ENCODE measurements at places on chromosomes 13 and 19.

DNA sequence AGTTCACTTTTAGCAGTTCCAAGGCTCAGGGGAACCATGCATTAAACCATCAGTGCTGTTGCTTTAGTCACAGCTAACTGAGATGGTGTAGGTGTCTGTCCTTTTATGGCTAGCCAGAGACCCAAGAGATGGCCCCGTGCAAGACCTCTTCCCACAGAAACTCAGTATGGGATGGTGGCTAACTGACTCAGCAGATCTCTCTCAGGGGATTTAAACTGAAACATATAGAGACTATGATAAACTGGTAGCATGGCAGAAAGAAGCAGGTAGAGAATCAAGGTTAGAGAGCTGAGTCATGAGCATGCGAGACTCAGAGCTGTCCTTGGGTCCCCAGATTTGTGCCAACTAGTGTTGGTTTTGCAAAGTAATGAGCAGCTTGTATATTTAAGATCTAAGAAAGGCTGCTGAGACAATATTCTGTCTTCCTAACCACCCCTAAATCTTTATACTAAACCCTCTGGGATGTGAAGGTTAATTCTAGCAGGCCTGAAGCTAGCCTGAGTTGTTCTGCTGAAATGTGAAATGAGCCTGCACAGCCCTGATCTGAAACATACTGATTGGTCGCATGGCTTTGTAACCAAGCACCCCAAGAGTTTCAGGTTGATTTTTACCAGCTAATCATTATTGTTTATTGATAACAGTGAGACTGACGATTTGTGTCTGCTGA, 6.5 kb upstream of the SCEL start:
- no peak for DNase-seq

DNA sequence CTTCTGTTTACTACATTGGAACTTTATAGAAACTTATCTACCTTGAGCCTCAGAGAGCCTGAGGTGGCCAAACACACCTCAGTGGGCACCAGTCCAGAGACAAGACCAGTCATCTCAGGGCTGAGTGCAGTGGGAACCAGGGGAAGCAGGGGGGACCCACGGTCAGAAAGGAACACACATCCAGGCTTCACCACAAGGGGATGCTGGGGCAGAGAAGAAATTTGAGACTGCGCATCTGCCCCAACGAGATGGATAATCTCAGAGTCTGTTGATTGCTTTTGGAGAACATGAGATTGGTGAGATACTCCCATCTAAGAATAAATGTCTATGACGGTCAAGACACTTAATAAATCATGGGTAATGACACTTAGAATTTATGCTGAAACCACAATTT, 98.7 kb downstream of the DOCK9 start:
- no peak for DNase-seq

DNA sequence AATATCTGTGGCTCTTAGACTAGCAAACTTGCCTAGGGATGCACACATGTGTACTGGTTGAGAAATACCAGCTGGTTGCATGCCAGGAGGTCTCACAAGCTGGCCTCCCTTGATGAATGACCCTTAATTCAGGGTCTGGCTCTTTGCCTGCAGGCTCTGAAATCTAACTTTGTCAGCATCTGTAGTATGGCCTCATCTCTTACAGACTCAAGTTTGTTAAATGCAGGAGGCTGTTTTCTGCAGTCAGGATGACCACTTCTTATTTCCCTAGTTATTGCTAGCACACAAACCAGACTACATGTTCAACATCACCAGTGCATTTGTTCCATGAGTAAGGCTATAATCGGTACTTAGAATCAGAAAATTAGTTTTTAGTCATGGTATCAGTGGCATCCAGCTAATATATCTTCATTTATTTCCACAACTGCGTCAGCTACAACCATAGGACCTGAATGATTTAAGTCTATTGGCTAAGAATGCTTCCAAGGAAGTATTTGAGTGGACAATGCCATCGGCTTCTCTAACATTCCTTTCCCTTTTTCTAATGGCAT, 23.3 kb upstream of the POSTN start:
- no peak for DNase-seq

DNA sequence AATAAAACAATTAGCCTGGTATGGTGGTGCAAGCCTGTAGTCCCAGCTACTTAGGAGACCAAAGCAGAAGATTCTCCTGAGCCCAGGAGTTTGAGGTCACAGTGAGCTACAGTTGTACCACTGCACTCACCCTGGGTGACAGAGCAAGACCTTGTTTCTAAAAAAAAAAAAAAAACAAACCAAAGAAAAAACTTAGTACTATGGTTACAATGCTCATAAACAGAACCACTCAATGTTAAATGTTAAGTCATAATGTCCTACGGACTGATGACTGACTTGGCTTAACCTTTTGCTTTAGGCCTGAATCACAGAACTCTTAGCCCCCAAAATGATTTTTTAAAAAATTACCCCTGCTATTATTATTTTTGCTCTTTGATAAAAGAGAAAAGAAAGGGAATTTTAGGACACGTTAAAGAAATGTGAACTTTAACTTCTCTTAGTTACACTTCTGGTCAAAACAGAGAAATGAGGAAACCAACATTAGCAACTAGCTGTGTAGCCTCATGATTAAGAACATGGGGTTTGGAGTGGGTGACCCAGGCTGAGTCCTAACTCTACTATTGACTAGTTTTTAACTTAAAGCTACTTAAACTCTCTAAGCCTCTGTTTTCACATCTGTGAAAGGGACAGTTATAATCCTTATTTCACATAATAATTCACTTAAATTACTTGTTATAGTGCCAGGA, 13.7 kb upstream of the ELF1 start:
- no peak for DNase-seq

DNA sequence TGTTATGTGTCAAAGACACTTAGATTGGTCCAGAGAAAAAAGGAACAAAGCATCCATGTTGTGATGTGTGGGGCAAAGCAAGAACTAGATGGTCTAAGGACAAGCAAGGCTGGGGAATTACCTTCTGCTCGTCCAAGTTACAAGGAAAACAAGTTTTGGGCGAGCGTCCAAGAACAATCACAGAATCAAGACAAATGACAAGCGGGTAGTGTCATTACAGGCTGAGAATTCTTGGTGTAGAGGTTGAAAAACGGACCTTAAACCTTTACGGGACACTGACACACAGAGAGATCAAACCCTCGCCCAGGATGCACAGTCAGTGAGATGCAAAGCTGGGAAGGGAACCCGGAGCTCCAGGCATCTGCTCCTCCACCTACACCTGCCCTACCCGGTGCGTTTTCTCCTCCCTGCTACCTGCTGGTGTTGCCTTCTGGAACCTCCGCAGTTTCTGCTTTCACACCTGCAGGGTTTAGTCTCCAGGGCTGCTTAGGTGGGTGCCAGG, 515 bp upstream of the ZNF324B start:
- DNase-seq: no peak

- no peak for DNase-seq
Measured at GRCh38 chr13:111286162-111286561, 34.3 kb upstream of the TEX29 start.

DNA sequence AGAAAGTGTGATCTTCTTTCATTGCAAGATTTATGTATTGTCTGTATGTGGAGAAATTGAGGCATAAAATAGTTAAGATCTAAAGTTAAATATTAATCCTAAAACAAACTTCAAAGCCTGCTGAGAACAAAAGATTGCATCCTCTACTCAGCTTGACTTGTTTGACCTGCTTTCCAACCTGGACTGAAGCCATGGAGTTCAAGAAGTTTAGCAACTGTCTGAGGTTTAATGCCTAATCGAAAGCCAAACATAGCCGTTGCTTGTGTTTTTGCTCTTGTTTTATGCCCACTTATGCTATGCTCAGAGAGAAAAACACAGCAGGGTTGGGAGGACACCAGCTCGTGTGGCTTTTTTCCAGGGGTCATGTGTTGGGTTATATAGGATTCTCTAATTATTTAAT, 135.6 kb downstream of the NUFIP1 start:
- DNase-seq: no peak

GRCh38 chr13:112231451-112232083, 144.6 kb upstream of the SPACA7 start:
- no peak for DNase-seq

GRCh38 chr13:32811297-32811800, 204.9 kb upstream of the KL start:
- no peak for DNase-seq

DNA sequence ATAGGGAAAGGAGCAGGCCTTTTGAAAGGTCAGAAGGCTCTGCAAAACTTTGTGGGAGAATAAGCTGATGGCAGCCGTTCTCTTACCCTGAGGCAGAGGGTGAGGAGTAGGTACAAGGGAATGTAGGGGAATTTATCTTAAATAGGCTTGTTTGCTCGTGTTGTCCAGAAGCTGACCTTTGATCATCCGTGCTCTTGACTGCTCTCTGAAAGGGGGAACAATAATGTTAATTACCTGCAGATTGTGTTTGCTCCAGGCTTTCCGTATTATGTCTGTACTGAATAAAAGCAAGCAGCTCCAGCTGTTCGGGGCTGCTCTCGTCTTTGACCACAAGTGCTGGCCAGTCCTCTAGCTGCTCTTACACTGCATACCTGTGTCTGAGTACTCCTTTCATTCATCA, 116.3 kb downstream of the ZNF429 start:
- no peak for DNase-seq

DNA sequence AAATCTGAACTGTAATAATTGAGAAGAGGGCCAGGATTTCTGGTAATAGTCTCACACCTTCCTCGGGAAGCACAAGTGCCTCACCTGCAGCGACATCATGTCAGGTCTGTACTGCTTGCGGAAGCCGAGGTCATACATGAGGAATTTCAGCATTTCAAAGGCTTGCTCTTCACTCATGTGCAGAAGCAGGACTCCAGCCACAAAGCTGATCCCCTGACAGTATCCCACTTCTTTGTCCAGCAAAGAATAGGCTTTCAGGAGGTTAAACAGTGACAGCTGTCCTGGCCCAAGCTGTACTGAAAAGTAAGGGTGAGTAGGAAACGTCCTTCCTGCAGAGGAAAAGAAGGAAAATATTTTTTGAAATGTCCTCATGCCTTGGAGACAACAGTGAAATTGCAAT, 182.7 kb downstream of the TBC1D4 start:
- no peak for DNase-seq

GRCh38 chr13:24228852-24229458, 68.4 kb downstream of the SPATA13 start:
- DNase-seq: no peak

GRCh38 chr13:113202912-113203311, 5.6 kb downstream of the PCID2 start:
- no peak for DNase-seq

GRCh38 chr13:99911069-99911964, 60.2 kb downstream of the ZIC5 start:
- DNase-seq: no peak

GRCh38 chr19:18304208-18304457, 18.7 kb downstream of the LSM4 start:
- no peak for DNase-seq

GRCh38 chr19:10952809-10953208, 8.0 kb upstream of the SMARCA4 start:
- no peak for DNase-seq

GRCh38 chr19:1362387-1363257, 21.1 kb upstream of the NDUFS7 start:
- no peak for DNase-seq

DNA sequence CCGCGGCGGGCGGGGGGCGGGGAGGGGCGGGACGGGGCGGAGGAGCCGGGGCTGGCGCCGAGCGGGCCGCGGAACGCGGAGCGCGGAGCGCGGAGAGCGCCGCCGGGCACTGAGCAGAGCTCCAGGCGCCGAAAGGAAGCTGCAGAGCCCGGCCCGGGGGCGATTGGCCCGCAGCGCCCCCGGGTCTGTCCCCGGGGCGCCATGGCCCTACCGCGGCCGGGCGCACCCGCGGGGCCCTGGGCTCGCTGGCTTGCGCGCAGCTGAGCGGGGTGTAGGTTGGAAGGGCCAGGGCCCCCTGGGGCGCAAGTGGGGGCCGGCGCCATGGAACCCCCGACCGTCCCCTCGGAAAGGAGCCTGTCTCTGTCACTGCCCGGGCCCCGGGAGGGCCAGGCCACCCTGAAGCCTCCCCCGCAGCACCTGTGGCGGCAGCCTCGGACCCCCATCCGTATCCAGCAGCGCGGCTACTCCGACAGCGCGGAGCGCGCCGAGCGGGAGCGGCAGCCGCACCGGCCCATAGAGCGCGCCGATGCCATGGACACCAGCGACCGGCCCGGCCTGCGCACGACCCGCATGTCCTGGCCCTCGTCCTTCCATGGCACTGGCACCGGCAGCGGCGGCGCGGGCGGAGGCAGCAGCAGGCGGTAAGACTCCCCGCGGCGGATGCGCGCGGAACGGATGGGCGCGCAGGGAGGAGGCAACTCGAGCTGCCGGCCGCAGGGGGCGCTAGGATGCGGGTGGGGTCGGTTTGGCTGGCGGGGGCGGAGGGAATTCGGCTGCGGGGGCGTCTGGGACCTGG, at the start of gene PDE4A:
Gene PDE4A (plus strand): TSS at position 95 of the 796 bp plus-strand sequence. CDS start 227 bp downstream, at position 322.
- no peak for DNase-seq

DNA sequence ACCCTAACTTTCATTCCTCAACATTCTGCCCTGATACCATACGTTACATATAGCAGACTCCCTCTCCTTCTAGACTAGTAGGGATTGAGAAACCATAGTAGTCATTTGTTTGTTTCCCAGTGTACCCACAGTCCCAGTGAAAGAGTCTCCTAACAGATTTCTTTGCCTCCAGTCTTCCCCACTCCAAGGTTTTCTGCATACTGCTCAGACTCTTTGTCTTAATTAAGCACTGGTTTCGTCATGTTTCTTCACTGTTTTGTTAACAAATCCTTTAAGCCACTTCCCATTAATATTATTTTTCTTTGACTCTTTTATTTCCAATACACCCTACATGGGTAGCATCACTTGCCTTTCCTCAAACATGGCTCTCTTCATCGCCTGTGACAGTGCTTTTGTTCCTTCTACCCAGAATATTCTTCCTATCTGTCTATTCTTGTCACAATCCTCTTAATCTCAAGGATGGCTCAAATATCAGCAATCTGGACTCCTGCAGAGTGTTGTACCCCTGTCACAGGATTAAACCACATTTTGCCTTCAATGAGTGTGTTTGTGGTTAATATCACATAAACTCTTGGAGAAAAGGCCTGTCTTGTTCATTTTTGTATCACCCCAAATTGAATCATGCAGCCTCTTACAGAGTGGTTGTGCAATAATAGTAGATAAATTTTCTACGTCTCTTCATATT, 92.7 kb upstream of the KLF12 start:
- DNase-seq: no peak

- DNase-seq: no peak
Measured at GRCh38 chr13:26071691-26072090, 19.9 kb upstream of the SHISA2 start.

Data from stimulated activated CD4-positive, alpha-beta T cell treated with anti-CD3 and anti-CD28 coated beads, TNF-alpha, amount 100 ng/mL, for 1 hour (primary cell).